ENCODE measurements at places on chromosomes 6 and 20.

GRCh38 chr6:158620963-158621693 is 23.4 kb downstream of the DYNLT1 start:
- DNase-seq = no peak

- no peak for DNase-seq
Observed at GRCh38 chr6:56934876-56935275, 20.0 kb upstream of the BEND6 start.

DNA sequence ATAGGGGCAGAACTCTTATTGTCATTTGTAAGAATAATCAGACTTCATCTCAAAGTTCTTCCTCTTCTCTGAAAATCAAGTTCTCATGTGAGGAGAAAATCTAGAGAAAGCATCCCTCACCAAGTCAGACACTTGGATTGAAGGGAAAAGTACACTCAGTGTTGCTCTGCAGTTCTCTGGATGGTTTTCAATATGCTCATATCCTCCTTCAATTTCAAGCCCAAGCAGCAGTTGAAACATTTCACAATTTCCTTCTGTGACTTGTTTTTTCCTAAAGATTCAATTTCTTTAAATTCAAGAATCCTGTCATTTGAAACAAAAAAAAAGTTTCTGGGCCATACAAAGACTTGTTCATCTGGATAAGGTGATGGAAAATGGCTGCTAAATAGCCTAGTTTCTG is 140.2 kb upstream of the AHI1 start:
- peak; percentile 51 for DNase-seq

DNA sequence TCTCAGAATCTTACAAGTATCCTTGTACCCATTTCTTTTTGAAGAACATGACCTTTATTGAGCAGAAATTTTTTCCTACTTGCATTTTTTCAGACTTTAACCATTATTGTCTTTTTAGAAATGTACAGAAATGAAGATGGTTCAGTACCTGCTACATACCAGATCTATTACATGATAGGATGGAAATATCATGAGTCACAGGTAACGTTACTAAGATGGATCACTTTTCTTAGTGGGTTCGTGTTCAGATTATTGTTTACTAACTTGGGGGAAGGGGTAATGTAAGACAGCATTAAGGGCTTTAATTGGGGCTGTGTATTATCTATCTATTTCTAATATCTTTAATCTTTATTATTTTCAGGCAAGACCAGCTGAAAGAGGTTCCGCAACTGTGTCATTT is 31.9 kb downstream of the NDUFAF5 start:
- no peak for DNase-seq

- no peak for DNase-seq
Observed at GRCh38 chr6:124995131-124995530, 32.9 kb downstream of the RNF217 start.

DNA sequence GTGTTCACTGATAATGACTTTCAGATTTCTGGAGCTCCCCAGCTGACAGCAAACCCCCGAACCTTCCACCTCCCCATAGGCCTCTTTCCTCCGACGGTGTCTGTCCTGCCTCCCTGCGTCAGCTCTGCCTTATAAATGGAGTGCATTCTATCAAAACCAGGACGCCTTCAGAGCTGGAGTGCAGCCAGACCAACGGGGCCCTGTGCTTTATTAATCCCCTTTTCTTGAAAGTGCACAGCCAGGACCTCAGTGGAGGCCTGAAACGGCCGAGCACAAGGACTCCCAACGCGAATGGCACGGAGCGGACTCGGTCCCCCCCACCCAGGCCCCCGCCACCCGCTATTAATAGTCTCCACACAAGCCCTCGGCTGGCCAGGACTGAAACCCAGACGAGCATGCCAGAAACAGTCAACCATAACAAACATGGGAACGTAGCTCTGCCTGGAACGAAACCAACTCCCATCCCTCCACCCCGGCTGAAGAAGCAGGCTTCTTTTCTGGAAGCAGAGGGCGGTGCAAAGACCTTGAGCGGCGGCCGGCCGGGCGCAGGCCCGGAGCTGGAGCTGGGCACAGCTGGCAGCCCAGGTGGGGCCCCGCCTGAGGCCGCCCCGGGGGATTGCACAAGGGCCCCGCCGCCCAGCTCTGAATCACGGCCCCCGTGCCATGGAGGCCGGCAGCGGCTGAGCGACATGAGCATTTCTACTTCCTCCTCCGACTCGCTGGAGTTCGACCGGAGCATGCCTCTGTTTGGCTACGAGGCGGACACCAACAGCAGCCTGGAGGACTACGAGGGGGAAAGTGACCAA is 42.3 kb upstream of the NAA20 start:
- DNase-seq = peak; percentile 74

DNA sequence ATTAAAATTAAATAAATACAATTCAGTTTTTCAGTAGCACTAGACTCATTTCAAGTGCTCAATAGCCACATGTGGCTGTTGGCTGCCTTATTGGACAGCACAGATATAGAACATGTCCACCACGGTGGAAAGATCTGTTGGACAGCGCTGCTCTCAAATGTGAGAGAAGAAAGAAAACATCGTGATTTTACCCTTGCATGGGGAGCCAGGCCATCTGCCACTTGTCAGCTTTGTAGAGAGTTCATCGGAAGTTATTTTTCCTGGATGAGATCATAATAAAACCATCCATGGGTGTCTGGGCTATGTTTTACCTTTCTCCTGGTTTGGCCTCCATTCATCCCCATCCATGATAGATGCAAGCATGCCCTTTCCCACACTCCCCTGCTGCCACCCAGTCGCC is 5.8 kb upstream of the KIF3B start:
- DNase-seq = no peak

GRCh38 chr20:38665506-38666285 is 58.6 kb upstream of the SLC32A1 start:
- no peak for DNase-seq

GRCh38 chr6:111823831-111824607 is 49.2 kb downstream of the FYN start:
- DNase-seq = peak; percentile 82

GRCh38 chr20:16057651-16058050 is 515.6 kb downstream of the KIF16B start:
- DNase-seq = no peak

GRCh38 chr20:13423472-13424173 is 202.5 kb downstream of the ISM1 start:
- DNase-seq = no peak

- DNase-seq = no peak
Observed at GRCh38 chr6:5554226-5554625, 292.9 kb downstream of the FARS2 start.

DNA sequence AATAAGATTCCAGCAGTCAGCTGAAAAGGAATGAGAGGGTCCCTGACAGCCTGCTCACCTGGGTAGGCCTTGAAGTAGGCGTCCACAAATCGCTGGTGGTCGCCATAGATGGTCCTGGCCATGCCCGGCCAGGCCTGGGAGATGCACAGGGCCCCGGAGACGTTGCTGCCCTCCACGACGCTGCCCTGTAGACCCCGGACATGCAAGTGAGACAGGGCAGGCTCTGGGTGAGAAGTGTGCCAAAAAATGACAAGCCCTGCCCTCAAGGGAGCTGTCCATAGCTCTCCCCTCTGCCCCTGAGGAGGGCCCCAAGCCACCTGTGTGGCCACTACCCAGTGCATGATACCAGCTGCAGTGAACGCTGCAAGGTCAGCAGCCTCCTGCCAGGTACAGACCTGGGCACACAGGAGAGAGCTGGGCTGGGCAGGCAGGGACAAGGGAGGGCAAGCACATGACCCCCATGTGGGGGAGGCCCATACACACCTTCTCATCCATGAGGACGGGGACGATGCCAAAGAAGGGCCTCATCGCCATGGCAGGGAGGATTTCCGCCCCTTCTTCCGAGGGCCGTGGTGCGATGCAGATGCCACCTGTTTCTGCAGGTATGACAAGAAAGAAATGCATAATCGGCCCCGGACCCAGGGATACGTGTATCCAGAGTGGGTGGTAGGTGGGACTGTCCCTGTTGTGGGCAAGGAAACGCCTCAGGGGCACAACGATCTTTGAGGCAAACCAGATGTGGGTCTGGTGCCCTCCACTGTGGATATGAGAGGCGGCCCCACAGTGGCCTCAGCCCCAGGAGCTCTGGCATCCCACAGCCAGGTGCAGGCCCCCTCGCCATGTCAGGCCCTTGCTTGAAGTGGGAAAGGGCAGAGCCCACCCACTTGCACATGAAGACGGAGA is 21.2 kb upstream of the APMAP start:
- no peak for DNase-seq

DNA sequence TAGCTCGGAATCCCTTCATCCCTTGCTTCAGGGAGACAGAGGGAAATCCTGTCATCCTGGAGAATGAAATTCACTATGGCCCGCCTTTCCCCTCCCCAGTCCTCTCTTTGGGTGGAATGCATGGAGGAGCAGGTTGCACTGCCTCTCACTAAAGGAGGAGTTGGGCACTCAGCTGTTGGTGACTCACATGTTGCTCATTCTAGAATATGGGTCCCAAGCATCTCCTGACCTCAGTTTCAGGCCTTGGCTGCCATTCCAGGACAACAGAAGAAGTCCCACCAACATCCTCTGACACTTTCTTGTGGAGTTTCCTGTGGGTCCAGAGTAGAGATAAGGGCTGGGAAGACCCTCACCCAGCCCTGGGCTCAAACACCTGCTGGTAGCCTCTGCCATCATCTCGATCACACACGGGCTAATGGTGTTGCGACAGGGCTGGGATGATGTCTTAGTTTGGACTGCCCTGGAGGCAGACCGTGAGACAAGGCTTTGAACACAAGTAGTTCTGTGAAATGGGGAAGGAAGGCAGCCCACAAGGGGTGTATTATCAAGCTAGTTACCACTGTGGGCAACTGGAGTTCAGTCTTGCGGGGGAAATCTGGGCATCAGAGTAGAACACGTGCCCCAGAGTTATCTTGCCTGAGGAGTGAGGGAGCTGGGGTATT is 52.4 kb upstream of the RNF24 start:
- DNase-seq = peak; percentile 54

DNA sequence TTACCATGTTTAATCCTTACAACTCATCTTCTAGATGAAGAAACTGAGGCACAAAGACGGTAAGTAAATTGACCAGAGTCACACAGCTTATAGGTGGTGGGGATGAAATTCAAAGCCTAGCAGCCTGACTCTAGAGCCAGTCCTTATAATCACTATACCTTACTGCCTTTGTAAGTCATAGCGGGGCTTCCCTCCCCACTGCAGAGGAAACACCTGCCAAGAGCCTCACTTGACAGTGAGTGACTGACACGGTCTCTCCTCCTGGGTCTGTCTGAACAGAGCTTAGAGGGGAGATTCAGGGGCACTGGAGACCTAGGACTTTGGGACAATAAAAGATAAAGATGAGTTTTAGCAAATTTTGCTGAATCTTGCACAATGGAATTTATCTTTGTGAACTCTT is 12.8 kb downstream of the SUN5 start:
- DNase-seq = no peak

GRCh38 chr20:19682249-19682648 is 75.8 kb upstream of the RIN2 start:
- no peak for DNase-seq

DNA sequence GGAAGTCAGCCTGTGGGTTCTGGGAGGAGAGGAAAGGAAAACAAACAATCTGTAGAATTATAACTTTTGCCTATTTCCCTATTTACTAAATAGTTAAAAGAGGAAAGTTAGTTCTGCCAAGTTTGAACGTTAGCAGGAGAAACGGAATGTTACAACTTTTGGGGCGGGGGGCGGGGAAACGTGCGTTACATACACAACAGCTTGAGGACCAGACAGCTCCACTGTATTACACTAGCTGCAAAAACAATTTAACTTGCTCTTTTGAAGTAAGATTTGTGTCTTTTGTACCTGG is 498 bp upstream of the PRDM1 start:
- no peak for DNase-seq

DNA sequence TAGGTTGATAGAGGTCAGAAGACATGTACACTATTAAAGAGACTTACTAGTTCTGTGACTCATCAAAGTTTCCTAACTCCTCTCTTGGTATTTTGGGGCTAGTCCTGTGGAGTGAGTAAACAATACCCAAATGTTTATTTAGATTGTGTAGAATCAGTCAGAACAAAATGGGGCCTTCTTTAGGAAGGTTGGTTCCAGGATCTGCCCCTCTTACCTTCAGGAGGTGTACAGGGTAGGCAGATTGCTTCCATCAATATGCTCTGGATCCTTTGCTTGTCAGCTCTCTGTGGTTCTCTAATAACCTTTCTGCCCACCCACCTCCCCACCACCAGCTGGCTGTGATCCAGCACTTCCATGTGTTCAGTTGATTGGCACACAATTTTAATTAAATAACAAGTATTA is 107.0 kb downstream of the POPDC3 start:
- DNase-seq = no peak

- DNase-seq = no peak
Observed at GRCh38 chr6:11486486-11486885, 51.1 kb upstream of the TMEM170B start.

GRCh38 chr20:46150943-46151342 is 32.8 kb downstream of the CD40 start:
- DNase-seq = no peak

DNA sequence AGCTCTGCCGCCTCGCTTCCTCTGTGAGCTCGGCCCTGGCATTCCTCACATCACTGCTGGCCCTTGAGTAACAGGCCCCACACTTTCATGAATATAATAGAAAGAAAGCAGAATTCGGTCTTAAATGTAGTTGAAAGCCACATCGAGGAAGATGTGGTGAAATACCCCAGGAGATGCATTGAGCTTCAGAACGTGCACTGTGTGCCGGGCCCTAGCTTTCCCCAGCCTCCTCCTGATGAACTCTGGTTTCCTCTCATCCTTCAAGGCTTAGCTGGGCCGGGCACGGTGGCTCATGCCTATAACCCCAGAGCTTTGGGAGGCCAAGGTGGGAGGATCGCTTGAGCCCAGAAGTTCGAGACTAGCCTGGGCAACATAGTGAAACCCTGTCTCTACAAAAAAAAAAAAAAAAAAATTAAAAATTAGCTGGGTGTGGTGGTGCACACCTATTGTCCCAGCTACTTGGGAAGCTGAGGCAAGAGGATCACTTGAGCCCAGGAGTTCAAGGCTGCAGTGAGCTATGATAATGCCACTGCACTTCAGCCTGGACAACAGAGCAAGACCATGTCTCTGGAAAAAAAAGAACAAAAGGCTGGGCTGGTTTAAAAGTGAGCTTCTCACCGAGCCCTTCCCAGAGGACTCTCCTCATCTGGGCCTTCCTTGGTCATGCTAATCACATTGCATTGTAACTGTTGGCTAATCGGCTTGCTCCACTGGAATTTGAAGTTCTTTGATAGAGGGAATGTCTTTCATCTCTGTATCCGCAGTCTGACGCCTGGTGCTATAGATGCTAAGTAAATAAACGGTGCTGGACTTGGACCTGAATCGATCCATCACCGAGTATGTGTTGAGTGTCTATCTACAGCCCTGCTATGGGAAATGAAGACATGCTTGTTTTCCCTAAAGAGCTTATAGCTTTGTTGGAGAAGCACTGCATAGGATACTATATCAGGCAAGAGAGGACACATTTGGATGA is 43.8 kb upstream of the FOXQ1 start:
- no peak for DNase-seq

GRCh38 chr20:34542439-34542838 is 16.1 kb upstream of the MAP1LC3A start:
- DNase-seq = no peak

DNA sequence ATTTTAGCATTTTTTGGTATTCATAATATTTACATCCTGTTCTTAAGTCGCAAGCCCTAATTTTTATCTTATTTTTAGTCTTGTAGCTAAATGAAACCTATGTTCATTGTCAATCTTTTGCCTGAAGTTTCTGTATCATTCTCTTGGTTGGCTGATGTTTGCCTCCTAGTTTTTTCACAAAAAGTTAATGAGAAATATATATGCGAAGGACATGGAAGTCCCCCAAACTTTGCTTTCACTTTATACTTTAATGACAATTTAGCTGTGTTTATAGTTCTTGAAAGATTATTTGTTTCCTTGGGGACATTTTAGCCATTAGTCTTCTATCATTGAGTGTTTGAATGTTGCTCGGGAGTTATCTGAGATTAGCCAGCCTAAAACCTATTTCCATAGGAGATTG is 118.2 kb downstream of the COL19A1 start:
- DNase-seq = no peak

Measured in cardiac muscle cell (in vitro differentiated cells and primary cell).